ENCODE measurements at places on chromosomes 13 and 19.

GRCh38 chr19:35641515-35642151 is at the start of gene ETV2:
ETV2 (plus strand) TSS chr19:35641745; CDS start chr19:35642461, 716 bp downstream.
- DNase-seq = no peak

- DNase-seq = no peak
Measured at GRCh38 chr19:47633996-47634395, 25.1 kb downstream of the BICRA start.

GRCh38 chr19:49513746-49514118 is 1.3 kb downstream of the FCGRT start:
- no peak for DNase-seq

DNA sequence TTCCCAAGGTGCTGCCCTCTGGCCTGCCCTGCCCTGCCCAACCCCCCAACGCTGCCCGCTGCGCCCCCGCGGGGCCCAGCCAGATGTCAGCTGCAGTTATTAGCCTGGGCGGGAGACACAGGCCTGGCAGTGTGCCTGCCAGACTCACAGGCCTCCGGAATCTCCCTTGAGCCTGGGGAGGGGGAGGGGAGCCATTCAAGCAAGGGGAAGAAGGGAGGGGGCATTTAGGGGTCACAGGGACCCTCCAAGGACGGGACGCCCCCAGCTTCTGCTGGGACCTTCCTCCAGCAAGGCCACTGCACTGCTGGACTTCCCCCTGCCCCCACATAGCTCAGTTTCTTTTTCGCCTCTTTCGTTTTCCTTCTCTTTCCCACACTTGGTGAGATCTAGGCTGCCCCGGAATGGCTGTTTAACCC is 2.6 kb upstream of the JUNB start:
- DNase-seq = no peak

DNA sequence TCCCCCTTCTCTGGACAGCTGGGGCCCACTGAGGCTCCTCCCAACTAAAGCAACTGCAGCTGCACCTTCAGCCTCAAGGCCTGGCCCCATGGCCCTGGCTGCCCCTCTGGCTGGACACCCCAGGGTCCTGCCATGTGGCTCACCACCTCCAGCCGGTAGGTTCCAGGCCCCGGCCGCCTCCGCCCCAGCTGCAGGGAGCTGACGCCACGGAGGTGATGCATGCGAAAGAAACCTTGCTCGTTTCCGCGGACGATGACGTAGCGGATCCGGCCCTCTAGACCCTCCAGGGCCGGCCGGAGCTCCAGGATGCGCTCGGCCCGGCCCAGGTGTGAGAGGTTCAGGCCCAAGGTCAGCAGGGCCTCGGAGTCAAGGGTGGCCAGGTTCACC is 13.3 kb downstream of the CCL25 start:
- peak; percentile 3 for DNase-seq

DNA sequence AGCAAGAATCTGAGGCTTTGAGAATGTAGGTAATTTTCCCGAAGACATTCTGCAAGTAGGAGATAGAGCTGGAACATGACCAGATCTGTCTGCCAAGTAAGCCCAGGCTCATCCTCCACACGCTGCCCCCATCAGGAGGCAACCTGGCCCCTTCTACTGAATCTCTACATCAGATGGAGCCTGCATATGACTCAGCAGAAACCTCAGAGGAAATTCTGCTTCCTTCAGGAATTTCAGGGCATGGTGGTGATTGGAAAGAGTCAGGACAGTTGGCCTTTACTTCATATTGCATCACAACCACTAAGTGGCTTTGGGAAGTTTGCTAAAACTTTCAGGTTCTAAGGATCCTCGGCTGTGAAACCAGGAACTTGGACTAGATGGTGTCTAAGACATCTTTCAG is 85.2 kb downstream of the LRRC63 start:
- no peak for DNase-seq

DNA sequence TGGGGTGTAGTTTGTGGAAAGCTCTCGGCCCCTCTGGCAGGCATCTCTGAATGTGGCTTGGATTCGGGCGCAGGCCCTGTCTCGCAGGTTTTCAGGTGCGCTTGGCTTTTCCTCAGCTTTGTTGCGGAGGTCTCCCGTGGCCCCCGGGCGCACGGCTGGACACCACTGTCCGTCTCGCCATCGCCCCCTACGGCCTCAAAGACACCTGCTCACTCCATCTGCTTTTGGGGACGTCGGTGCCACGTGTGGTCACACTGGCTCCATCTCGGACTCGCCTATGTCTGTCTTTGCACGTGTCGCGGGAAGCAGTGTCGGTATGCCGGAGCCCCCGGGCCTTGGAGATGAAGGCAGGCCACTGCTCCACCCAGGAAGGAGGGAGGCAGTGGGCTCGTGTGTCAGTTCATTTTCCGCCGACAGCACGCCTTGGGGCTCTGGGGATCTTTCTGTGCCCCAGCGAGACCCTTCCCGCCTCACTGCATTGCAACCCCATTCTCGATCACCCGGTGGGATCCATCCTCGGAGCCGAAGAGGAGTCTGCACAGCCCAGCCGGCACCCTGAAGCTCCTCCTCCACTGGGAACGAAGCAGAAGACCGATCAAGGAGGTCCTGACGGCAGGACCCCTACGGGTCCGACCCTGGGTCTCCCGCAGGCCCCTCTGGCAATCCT is 42.1 kb downstream of the ZNF146 start:
- DNase-seq = no peak

- DNase-seq = no peak
Measured at GRCh38 chr13:102369302-102369701, 32.5 kb downstream of the FGF14 start.

DNA sequence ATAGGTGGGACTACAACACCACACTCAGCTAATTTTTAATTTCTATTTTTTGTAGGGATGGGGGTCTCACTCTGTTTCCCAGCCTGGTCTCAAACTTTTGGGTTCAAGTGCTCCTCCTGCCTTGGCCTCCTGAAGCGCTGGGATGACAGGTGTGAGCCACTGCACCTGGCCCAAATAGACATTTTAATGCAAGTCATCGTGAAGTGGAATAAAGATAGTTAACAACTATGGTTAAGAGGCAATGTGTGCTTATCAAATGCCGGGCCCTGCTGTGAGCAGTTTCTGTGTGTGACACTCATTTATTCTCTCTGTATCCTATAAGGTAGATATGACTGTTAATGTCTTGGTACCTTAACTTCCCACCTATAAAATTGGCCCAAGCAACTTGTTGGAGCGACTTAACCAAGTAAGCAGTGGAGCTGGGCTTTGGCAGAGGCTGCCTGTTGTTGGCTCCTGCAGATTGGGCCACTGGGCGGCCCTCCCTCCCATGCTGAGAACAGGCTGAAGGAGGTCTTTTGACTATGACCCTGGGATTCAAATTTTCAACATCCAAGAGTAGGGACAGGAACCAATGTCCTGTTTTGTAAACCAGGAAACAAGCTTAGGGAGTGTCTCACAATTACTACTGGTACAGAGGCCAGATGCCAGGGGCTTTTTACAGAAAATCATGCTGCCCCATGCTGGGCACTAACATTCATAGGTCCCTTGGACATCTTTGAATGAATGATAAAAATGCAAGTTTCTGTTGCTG is 450.7 kb downstream of the TSHZ3 start:
- no peak for DNase-seq

- DNase-seq = no peak
Measured at GRCh38 chr13:36959456-36960116, 39.5 kb upstream of the SMAD9 start.
